ENCODE measurements at places on chromosomes 7 and 10.

DNA sequence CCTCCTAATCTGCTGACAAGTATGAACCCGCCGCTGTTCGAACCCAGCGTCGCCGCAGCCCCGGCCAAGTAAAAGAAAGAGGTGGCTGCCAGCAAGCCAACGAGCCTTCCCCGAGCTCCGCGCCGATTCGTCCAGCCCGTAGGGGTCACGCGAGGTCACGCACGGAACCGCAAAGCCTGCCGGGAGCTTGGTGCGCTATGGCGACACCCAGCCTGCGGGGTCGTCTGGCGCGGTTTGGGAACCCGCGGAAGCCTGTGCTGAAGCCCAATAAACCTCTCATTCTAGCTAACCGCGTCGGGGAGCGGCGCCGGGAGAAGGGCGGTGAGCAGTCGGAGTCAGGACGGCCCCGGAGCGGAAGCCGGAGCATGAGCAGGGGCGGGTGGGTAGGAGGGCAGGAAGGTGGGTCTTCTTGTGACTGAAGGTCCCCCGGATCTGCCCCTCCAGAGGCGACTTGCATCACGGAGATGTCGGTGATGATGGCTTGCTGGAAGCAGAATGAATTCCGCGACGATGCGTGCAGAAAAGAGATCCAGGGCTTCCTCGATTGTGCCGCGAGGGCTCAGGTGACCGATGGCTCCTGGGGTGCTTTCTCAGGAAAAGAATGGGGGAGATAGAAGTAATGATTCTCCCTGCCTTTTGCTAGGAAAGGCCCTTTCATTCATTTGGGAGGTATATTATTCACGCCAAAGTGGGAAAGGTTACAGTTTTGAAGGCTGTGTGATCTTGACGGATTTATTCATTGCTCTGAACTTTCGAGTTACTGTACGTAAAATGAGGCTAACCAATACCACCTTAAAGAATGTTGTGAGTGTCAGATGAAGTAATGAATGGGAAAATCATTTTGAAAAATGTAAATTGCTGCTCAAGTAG lies at the start of gene CHCHD1:
Gene CHCHD1, plus strand, starts transcription at position 170 of the 870 bp plus-strand sequence. Its CDS starts 28 bp downstream, at position 198.
- peak; percentile 82 for DNase-seq

DNA sequence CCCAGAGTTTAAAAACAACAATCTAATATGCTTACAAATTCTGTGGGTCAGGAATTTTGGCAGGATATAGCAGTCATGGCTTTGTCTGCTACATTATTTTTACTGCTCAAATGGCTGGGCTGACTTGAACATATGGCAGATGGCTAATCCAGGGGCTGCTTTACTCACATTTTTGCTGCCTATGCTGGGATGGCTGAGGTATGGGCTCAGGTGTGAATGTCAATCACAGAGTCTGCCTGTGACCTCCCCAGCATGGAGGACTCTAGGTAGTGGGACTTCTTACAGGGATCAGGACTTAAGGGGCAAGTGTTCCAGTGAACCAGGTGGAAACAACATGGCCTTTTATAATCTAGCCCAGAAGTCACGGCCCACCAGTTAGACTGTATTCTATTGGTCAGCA lies 4.4 kb upstream of the FKBP9 start:
- DNase-seq = no peak

DNA sequence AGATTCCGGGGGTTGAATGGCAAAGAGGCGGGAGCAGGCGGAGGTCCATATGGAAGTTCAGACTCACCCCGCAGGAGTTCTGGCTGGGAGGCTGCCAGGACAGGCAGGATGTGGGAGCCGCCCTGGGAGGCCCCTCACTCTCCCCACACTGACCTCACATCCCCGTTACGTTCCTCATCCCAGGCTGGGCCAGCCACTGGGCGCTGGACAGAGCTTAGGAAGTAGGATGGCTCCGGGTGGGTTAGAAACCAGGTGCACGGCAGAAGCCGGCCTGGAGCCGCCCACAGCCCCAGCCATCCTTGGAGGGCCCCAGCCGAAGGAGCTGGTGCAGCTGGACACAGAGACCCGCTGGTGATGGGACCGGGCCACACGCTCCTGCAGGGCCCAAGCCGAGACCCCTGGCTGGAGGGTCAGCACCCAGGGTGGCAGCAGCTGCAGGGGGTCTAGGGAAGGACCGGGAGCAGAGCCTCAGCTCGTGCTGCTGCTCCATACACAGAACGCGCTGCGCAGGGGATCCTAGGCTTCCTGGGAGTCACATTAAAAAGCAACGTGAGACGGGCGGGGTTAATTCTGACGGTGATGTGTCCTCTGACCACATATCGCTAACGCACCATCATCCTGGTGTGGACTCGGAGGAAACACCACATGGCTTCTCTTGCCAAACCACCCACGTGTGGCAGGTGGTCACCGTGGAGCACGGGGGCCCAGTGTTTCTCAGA lies 98.6 kb upstream of the DIP2C start:
- no peak for DNase-seq

DNA sequence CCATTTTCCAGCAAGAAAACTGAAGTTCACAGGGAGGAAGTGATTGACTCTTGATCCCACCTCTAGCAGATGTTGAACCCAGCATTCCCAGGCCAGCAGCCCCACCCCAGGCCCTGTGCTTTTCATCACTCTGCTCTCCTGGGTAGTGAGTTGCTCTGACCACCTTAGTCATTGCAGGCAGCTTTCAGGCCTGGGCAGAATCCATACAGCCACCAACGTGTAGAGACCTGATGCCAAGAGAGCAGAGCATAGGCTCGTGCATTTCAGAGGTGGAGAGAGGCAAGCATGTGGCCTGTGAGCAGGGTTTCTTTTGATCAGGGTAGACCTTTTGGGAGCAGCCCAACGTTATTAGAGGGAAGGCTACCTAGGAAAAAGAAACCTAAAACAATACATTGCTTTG lies 334.6 kb downstream of the PTEN start:
- DNase-seq = no peak

DNA sequence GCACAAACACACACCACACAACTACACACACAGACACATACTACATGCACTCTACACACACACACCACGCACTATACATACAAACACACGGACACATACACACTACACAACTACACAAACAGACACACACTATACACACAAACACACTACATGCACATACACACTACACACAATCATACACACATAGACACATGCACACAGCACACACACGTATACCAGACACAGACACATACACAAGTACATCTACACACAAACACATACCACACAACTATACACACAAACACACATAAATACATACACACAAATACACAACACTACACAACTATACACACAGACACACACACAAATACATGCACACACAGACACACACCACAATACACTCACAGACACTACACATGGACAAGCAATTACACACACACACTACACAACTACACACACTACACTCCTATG lies 4.6 kb downstream of the GPR15LG start:
- DNase-seq = no peak

DNA sequence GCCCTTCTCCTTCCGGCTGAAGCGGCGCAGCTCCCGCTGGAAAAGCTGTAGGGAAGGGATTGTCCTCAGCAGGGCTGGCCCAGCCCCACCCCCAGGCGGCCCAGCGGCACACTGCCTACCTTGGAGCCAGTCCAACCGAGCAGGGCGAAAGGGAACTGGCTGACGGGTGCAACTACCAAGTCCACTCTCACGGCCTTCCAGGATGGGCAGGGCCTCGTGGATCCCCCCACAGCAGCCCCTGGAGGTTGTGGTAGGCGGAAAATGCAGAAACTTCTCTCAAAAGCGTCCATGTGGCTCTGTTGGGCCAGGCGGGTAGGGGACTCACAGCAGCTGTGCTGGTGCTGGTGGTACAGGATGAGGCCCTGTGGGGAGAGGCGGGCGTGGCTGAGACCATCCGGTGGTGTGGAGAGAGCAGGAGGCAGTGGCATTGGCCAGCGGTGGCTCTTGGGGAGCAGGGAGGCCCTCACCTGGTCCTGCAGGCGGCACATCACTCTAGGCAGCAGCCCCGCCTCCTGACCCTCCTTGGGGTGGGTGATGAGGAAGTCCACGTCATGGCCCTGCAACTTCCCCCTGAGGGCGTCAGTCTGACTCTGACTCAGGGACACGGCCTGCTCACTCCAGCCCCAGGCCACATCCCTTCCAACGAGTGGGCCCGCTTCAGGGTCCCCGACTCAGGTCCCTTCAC lies 8.4 kb upstream of the PGAM2 start:
- DNase-seq = no peak

DNA sequence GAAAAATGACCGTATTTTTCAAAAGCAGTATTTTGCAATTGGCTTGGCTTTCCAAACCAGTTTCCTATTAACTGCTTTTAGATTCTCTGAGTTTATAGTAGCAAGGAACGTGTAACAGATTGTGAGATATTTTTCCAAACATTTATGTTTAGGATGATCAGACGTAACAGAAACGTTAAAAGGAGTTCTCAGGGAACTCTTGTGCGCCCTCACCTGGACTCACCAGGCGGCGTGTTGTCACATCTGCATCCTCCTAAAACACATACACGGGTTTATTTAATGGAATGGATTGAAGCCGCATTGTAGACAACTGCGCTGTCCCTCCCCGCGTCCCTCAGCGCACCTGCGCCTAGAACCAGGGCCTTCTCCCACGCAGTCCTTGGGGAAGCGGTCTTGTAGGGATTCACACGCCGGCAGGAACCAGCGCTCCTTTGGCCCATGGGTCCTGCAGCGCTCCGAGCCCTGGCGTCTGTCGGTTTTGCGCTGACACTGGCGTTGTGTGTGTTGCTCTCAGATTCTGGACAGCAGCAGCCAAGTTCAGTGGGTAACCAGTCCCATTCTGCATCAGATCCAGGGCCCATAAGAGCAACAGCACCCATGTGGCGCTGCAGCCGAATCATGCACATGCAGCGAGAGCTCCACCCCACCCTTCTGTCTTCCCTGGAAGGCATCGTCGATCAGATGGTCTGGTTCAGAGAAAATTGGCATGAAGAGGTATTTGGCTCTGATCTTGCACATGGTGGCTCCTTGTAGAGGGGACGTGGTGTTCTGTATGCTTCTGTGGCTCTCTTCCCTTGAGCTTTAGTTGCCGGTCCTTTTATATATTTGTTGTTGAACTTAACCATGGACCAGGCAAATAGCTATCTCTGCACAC lies 114.9 kb downstream of the TRRAP start:
- no peak for DNase-seq

DNA sequence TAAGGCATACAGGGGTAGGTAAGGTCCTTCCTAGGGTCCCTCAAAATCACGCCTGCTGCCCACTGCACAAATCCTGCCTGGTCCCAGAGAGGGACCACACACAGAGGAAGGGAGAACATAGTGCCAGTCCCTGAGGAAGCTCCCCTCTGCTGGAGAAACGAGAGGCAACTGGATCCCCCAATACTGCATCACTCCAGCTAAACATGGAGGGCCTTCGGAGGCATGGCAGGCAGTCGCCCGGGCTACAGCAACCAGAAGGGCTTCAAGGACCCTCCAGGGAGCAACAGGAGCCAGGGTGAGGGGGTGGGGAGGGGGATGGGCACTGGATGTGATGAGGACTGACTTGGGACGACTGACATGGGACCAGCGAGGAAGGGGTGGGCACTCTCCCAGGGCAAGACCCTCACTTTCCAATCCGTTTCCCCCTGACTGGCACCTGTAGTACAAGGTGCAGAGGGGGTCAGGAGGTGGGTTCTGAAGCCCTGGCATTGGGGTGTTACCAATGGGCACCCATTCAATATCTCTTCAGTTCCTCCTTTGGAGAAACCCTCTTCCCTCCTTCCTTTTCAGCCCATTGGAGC lies 21.7 kb downstream of the DDIT4 start:
- DNase-seq = no peak

DNA sequence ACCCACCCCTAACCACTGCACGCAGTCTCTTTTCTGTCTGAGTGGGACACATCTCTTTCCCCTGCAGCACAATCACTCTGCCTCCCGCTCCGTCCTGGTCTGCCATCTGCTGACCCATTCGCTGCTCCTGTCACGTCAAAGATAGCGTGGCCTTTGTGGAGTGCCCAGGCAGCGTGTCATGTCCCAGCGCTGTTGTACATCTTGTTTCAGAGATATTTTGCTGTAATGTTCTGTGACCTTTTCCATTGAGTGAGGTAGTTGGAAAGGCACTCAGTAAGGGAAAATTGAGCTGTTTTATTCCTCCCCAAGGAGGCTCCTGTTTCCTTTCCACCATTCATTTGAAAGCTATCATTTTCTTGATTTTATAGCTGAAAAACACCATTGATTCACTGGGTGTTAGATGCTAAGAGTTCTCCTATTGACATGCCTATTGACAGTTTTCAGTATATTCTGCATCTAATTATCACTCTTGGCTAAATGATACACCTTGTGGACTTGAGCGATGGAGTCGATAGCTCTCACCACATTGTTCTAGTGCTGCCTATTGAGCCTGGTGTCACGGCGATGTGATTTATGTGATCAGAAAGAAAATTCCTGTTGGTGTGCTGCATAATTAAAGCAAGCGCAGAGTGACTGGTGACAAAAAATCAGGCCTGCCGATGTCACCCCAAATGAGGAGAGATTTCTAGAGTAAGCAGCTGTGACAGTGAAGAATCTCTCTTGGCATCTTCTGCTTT lies 372.6 kb downstream of the LRMDA start:
- no peak for DNase-seq

DNA sequence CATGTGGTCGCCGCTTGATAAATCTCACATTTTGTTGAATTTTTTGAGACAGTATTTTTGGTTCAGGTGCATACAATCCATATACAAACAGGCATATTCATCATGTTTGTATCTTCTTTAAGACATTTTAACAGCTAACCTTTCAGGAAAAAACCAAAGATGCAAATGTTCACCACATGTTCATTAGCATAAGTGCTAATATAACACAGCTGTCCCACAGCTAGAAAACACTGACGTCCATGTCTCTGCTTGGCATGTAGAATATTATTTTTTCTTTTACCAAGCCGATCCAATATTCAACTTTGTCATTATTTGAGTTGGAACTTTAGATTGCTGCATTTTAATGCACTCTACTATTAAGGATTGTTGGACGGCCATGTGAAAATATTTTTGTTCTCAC lies 31.2 kb downstream of the BMPER start:
- no peak for DNase-seq

GRCh38 chr7:118080947-118081346 lies 103.0 kb upstream of the LSM8 start:
- peak; percentile 6 for DNase-seq

GRCh38 chr7:4013793-4014192 lies 668.3 kb upstream of the FOXK1 start:
- no peak for DNase-seq

- peak; percentile 63 for DNase-seq
Measured at GRCh38 chr10:87095236-87095945, 385 bp downstream of the SHLD2 start.
